ENCODE measurements at places on chromosomes 3 and 15. TPM values are rescaled to one million over a fixed set of nuclear protein-coding genes. Genes with fewer than 3 reads are reported as not detected.

Gene CTXND1
- not detected for total RNA-seq

Gene RAD51
- total RNA-seq = 3.5 TPM

Gene CCDC39
- under 0.01 TPM for total RNA-seq

Gene CCPG1
- 37.7 TPM for total RNA-seq

Gene UROC1
- under 0.01 TPM for total RNA-seq

Gene IL17RB
- 0.32 TPM for total RNA-seq

Gene NME9
- total RNA-seq = not detected

Gene EPM2AIP1
- 24.2 TPM for total RNA-seq

DNA sequence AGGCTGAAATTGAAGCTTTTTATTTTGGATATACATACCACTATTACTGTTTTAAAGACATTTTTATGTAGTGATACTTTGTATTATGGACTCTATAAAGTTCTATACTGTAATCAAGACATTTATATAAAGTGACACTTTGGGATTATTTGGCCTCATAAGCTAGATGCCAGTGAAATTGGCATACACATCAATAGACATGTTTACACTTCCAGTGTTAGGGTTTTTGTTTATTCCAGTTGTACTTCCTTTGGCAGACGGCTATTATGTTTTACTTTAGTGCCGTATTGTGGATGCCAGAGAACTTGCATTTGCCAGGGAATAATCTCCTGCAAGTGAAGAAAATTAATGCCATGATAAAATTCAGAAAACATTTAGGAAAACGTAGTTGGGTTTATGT lies 6.0 kb downstream of the LXN start:
- DNase-seq = no peak

- DNase-seq = no peak
These were observed 129.0 kb downstream of the SEMA6D start for GRCh38 chr15:47846128-47846868.

DNA sequence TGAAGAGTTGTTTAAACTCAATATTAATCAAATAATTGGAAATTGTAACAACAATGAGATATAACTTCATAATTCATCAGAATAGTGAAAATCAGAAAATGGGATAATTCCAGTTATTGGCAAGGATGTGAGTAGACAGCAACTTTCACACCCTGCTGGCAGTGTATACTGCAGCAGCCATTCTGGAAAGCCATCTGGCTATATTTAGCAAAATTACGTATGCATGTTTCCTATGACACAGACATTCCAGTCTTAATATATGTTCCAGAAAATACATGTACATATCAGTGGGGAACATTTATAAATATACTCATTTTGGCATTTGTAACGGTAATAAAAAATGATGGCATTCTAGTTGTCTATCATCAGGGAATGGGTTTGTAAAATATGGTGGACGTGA lies 564.1 kb downstream of the GBE1 start:
- DNase-seq = no peak

DNA sequence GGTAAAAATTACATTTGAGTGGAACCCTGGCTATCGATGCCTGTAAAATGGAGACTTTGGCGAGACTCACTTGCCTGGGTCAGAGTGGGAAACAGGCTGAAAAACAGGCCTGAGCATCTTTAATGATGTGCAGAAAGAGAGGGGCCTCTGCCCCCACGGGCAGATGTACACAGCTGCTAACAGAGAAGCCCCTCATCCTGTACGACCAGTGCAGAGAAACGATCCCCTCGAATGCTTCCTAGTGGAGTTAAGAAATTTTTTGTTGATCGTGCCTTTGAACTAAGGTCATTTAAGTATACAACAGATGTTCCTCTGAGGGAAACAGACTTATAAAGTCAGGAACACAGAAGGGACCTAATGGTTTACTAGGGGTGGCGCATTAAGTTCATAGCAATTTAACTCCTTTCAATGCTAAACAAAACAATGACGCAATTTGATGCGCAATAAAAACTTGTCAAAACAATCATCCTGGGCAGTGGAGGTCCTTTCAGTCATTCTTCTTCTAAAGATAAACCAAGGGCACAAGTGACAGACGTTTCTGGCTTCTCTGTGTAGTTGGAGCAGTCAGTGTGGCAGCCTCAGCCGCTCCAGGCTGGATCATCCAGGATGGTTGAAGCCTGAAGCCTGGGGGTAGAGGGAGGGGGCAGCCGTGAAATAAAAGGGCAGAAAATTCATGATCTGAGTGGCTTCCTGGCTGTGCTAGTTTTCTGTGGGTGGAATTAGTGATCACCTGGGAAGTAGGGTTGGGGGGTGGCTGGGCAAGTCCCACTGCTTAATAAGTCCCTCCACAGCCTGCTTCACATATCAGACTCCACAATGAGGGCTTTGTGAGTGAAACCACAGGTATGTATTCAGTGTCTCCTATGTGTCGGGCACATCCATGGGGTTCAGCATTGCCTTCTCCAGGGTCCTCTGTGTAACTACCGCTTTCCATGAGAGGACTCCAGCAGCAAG lies 50.8 kb upstream of the MRPS22 start:
- DNase-seq = peak; percentile 95

DNA sequence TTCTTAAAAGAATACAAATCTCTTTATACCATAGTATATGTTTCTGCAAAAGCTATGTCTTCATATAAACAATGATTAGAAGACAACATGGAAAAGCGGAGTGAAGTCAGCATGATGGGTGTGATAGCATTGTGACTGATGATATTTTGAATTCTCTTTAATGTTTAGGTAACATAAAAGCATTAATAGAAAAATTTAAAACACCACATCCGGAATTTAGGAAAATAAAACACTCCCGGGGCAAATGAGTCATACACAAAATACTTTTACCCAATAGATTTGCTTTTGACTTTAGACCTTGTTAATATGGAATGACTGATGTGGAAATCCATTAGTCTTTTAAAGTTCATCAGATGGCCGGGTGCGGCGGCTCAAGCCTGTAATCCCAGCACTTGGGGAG lies 134.7 kb downstream of the P3H2 start:
- peak; percentile 56 for DNase-seq

- DNase-seq = no peak
These were observed 34.1 kb downstream of the CEP19 start for GRCh38 chr3:196677931-196678330.

DNA sequence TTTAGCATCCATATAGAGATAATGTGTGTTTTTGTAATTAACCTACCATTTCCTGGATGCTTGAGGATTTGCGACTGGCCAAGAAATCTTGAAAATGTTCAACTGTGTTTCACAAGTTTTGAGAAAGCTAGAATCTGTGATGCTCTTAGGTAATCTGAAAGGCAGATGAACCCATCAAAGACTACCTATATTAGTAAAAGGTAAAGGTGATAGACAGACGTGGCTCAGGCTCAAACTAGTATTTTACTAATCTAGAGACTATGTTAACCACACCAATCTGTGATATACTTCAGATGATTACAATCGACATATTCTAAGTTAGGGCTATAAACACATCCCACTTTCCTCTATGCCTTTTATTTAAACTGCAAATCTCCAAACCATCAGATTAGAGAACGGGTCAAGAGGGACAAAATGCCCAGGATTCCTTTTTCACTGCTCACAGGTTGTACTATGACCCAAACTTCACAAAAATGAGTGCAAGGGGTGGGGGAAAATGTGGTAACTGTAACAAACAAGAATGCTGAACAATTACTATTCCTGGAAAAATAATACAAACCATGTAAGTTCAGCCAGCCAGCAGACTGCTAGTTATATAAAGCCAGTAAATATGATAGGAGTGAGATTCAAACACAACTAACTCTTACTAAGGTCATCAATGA lies 295.1 kb downstream of the FOXP1 start:
- no peak for DNase-seq

GRCh38 chr15:52031556-52031955 lies 12.5 kb downstream of the MAPK6 start:
- DNase-seq = peak; percentile 44

- peak; percentile 52 for DNase-seq
These were observed 213.6 kb downstream of the FEZF2 start for GRCh38 chr3:62159709-62160092.
